ENCODE measurements at places on chromosomes 12 and 14.

GRCh38 chr12:88501972-88502938 lies 78.0 kb downstream of the KITLG start:
- DNase-seq: no peak

- no peak for DNase-seq
These were observed 28.6 kb downstream of the EML1 start for GRCh38 chr14:99821519-99822508.

DNA sequence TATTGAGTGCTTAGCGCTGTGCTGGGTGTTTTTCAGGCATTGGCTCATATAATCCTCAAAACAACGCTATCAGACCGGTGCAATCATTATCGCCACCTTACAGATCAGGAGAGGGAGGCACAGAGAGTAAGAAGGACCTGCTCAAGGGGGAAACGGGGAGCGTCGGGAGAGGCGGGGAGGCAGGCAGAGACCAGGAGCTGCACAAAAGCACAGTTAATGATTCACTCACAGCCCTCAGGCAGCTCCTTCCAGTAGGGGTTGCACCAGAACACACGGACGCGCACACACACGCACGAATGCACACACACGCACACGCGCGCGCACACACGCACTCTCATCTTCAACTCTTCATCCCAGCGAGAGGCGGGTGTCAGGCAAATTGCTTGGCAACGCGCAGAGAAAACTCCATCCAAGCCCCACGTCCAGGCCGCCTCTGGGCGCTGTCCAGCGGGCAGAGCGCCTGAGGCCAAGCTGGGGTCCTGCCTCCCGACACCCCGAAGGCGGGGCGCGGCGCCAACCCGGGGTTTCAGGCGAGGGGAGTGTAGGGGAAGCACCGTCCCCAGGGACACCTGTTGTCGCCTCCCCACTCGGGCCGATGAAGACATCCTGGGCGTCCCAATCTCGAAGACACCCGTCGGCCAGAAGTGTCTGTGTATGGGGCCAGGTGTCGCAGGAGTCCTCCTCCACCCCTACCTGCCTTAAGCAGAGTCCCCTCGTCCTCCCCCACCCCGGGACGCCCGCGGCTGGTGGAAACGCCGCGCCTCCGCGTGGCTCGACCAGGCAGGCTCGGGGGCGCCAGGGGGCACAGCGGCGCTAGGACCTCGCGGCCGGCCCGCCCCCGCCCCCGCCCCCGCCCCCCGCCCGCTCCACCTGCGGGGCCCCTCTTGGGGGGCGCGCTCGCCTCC lies 35.5 kb upstream of the STON2 start:
- DNase-seq: no peak

- no peak for DNase-seq
These were observed 137.3 kb upstream of the SCAF11 start for GRCh38 chr12:46127656-46128055.

DNA sequence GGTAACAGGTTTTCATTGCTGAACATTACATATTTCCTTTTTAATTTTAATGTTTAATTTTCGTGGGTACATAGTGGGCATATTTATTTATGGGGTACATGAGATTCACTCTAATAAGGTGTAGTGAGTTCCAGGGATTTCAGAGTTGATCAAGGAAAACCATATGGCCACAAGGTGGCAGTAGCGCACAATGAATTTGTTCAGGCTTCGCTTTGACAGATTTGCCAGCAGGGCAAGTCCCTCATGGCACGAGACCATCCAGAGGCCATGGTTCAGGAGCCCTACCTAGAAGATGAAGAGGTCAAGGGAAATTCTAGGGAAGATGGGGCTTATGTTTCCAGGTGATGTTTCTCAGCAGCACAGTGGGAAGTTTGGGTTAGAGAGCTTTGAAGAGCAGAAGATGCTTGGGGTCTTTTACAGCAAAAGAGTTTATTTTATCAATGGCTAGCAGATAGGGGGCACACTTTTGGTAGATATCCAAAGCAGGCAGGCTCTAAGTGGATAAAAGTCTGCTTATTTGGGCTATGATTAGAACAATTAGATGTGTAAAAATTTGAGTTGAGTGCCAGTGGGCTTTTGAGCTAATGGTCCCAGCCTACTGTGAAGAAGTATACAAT lies 1004.4 kb downstream of the AACS start:
- DNase-seq: peak; percentile 70

DNA sequence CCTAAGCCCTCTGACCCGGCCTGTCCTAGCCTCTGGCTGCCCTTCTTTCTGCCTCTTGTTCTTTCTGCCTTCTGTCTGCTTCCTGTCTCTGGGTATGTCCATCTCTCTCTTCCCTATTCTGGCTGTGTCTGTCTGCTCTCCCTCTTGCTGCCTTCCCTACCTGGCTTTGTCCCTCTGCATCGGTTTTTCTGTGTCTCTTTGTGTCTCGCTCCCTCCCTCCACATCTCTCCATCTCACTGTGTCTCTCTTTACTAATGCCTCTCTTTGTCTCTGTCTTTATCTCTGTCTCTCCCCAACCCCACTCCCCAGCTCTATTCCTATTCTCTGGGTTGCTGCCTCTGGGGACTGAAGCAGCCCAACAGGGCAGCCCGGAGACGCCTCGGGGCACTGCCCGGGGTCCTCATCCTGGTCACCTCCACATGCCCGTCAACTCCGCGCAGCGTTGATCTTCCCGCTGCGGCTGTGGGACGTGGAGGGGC lies 10.1 kb downstream of the SHMT2 start:
- DNase-seq: no peak
